Body of pancreas (tissue), 4 donors: ENCODE measurements at places on chromosomes 5 and 9. TPM values are rescaled to one million over a fixed set of nuclear protein-coding genes. Genes with fewer than 3 reads are reported as not detected.
A peak's percentile ranks its signal among the peaks of the same experiment; 100 is the strongest.

DNA sequence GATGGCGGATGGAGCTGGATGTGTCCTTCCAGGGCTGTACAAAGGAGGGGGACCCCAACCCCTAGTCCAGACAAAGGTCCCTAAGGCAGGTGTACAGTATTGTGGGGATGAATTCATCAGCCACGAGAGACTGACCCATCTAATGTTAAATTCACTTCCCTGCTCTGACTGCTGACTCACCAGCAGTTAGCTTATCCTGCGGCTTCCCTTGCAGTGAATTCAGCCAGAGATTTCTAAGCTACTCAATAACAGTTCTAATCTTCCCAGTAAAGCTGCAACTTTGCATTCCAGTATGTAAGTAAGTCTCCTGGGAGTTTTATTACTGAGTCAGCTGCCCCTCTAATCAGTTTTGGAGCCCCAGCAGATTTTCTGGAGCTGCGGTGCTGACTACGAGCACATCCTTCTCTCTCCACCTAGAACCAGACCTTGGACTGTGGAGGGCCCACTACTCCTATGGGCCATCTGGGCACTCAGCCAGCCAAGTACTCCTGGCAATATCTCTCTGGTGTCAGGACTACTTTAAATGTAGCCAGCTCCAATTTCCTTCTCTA lies 16.1 kb downstream of the B4GALT1 start:
- DNase-seq, result peak; percentile 51
- H3K4me1 ChIP-seq, result peaks cover 34% of the 10 kb centered on the region
- H3K36me3 ChIP-seq, result no peaks in the 10 kb centered on the region
- H3K27me3 ChIP-seq, result no peaks in the 10 kb centered on the region
- peak overlapping the region; percentile 13 for H3K27ac ChIP-seq

DNA sequence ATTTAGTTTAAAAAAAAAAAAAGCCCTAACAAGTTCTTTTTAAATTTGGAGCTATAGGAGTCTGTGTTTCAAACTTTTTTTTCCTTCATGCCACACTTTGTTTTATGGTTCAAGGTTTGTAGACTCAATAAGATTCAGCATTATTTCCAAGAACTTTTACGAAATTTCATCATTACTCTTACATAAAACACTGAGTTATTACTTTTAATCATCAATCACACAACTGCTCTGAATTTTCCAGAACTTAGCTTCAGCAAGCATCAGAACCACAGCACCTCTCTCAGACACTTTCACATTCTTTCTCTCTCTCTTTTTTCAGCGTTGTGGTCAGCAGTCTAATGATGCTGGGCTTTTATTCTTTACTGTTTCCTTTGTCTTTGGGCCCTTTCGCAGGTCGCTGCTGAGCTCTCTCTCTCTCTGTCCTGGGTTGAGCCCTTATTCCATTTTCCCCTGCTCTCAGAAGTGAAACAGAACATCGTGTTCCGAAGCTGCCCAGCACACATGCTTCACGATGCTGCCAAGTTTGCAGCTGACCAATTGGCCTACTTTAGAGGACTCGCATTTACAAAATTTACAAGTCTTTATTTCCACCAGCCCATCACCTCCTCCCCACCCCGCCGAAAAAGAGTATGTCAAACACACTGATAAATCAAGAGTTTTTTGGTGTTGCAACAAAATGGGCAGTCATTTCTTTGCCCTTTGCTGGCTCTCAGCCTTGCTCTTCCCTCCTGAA lies 44.6 kb upstream of the PIK3R1 start:
- no peaks in the 10 kb centered on the region for H3K36me3 ChIP-seq
- no peak overlapping the region for H3K4me3 ChIP-seq
- no peaks in the 10 kb centered on the region for H3K4me1 ChIP-seq
- H3K27me3 ChIP-seq, result no peaks in the 10 kb centered on the region
- peak; percentile 60 for DNase-seq

DNA sequence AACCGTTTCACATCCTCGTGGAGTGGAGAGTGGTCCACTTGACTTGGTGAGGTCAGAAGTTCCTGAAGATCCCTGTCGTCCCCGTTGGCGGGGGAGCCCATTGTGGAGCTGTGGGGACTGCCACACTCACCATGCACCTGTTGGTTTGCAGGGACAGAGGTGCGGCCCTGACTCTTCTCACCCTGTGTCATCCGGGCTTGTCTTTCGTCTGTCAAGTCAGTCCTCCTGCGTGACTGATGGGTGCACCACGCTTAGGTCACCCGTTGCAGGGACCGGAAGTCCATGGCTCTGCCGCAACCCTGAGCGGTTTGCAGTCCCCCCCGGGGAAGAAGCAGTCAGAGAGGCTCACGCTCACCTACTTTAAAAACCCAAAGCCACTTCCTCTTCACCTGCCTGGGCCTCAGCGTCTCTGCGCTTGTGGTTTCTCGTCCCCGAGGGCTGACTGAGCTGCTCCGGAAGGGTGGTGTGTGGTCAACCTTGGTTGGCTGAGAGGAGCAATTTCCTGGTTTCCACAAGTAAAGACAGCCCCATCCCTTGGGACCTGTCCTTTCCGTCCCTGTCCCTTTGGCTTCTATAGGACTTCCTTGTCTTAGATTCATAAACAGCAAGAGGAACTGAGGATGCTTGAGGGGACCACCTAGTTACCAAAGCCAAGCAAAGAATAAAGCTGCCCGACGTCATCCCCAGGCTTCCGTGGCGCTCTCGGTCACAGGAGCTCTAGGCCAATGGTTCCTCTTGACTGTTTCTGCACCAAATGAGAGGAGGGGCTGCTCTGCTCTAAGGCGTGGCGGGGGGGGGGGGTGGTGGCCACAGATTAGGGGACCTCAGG lies 53.2 kb downstream of the USP20 start:
- DNase-seq, result peak; percentile 61
- H3K4me3 ChIP-seq, result no peak overlapping the region
- no peak overlapping the region for H3K27ac ChIP-seq
- peaks cover 30% of the 10 kb centered on the region for H3K4me1 ChIP-seq

DNA sequence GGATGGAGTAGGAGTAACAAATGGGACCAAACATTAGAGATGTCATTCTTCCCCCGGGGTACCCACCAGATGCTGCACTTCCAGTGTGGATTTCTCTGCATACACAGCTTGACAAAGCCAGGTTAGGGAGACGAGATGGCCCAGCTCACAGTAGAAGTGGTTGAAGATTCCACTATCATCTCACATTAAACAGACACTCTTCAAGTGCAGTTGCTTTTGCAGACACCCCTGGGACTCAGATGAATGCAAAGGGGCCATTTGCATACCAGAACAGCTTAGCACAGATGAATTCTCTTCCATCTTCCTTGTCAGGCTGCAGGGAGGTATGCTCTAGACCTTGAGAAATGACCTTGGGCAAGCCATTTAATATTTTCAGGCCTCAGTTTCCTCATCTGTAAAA lies 12.6 kb upstream of the C5orf58 start:
- H3K4me3 ChIP-seq, result no peak overlapping the region
- no peaks in the 10 kb centered on the region for H3K36me3 ChIP-seq
- DNase-seq, result no peak
- no peak overlapping the region for H3K27ac ChIP-seq
- no peaks in the 10 kb centered on the region for H3K27me3 ChIP-seq

DNA sequence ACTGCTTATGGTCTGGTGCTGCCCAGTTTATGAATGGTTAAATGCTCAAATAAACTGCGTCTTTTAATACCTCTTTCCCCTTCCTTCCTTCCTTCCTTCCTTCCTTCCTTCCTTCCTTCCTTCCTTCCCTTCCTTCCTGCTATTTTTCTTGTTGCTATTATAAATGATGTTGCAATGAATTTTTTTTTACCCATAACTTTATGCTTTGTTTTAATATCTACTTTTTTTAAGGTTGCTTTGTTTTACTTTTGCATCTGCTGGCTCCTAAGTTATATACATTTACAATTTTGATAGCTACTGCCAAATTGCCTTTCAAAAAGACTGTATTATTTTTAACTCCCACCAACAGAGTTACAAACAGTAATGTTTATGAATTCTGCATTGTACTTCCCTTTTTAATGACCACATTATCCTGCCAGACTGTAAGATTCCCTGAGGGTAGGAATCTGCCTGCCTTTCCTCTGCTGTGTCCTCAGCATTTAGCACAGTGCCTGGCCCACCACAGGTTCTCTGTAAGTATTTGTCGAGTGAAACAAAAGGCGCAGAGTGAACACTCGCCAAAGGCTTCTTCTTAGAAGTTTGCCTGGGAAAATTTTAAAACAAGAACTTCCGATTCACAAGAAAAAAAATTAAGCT lies 36.9 kb downstream of the KIF4B start:
- no peaks in the 10 kb centered on the region for H3K4me1 ChIP-seq
- no peaks in the 10 kb centered on the region for H3K27me3 ChIP-seq
- no peaks in the 10 kb centered on the region for H3K36me3 ChIP-seq
- DNase-seq, result no peak
- no peak overlapping the region for H3K4me3 ChIP-seq
- no peak overlapping the region for H3K27ac ChIP-seq

DNA sequence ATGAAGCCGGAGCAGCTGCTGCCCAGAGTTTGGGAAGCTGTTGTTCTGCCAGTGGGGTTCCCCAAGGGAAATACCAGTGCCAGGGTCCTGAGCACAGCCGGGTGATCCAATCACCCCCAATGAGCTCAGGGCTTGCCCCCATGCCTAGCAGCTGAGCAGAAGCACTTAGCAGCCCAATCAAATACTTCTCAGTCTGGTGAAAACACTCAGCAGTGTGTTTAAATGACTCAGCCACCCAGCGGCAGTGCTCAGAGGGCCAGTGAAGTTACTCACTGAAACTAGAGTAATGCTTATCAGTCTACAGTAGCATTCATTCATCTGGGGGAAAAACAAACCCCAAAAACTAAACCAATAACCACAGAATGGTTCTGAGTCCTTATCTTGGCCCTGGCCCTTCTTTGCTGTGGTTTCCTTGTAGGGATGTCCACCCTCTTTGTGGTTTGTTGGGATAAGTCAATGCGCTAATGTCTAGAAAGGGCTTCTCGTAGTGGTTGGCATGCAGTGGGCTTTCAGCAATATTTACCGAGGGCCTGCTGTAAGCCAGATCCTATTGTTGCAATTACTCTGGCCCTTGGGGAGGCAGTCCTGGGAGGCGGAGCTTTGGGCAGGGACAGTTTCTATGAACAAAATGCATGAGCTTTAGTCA lies 43.1 kb downstream of the LHX2 start:
- H3K4me1 ChIP-seq, result no peaks in the 10 kb centered on the region
- no peak overlapping the region for H3K4me3 ChIP-seq
- H3K36me3 ChIP-seq, result no peaks in the 10 kb centered on the region
- DNase-seq, result no peak
- no peak overlapping the region for H3K27ac ChIP-seq

GRCh38 chr5:66680221-66680620 lies 84.0 kb downstream of the MAST4 start:
- no peaks in the 10 kb centered on the region for H3K27me3 ChIP-seq
- H3K27ac ChIP-seq, result no peak overlapping the region
- no peak overlapping the region for H3K4me3 ChIP-seq
- no peak for DNase-seq

DNA sequence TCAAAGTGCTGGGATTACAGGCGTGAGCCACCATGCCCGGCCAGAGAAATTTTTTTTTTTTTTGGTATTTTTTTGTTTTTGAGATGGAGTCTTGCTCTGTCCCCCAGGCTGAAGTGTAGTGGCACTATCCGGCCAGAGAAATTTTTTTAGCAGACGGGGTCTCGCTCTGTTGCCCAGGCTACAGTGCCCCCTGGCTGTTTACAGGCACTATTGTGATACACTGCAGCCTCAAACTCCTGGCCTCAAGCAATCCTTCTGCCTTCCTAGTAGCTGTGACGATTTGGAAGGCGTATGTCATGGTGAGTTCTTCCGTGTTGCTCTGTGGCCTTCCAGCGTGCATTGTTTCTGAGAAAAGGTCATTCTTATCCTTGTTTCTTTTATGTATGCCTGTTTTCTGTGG lies 47.5 kb downstream of the CNOT6 start:
- no peak for DNase-seq
- H3K27me3 ChIP-seq, result no peaks in the 10 kb centered on the region
- H3K4me3 ChIP-seq, result no peak overlapping the region

DNA sequence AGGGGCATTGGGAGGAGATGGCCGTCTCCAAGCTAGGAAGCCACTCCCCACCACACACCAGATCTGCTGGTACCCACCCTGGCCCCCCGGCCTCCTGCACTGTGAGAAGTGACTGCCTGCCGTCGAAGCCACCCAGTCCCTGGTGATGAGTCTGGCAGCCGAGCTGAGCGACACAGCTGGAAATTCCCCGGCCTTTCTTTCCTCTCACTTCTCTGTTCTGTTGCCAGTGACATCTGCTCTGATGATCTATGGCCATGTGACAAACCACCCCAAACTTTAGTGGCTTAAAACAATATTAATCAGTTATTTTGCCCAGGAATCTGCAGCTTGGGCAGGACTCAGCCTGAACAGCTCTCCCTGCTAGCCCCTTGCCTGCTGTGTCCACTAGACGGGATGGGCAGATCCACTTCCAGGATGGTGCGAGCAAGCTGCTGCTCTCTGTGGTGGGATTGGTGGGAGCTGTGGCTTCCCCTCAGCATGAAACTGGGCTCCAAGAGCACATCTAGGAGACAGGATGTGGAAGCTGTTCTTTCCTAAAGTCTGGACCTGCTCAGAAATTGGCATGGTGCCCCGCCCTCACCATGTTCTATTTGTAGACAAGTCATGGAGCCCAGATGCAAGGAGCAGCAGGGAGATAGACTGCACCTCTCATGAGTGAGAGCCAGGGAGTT lies 211.2 kb downstream of the GADD45G start:
- no peak overlapping the region for H3K4me3 ChIP-seq
- DNase-seq, result peak; percentile 29
- no peak overlapping the region for H3K27ac ChIP-seq
- H3K27me3 ChIP-seq, result no peaks in the 10 kb centered on the region

DNA sequence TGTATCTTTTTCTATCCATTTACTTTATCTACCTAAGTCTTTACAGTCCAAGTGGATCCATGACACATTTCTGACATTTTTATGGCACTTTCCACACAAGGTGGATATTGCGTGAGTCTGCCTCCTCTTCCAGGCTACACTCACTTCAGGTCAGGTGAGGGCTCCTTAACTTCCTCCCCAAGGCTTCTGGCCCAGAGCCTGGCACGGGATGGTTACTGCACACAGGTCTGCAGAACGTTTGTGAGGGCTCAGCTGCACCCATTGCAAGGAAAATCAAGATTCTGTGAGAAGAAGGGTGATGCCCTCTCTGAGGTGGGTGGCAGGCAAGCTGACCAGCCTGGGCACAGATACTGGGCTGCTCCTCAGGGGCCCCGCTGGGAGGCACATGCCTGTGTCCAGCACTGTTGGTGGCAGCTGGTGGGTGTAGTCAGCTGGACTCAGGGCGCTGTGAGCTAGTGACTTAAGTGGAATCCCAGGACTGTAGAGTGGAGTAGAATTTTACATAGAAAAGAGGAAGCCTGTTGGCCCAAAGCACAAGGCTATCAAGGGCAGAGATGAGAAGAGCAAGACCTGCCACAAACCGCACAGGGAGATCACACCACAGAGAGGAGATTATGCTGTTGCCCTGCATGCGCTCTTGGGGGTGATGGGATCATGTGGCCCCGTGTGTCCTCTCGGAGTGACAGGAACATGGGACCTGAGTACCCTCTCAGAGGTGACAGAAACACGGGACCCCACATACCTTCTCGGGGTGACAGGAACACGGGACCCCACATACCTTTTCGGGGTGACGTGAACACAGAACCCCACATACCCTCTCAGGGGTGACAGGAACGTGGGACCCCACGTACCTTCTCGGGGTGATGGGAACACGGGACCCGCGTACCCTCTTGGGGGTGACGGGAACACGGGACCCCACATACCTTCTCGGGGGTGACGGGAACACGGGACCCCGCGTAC lies 21.3 kb downstream of the AHRR start:
- H3K4me1 ChIP-seq, result peaks cover 8% of the 10 kb centered on the region
- H3K4me3 ChIP-seq, result no peak overlapping the region
- no peaks in the 10 kb centered on the region for H3K36me3 ChIP-seq
- H3K27ac ChIP-seq, result no peak overlapping the region
- no peaks in the 10 kb centered on the region for H3K27me3 ChIP-seq

Gene PCDH1
- total RNA-seq, result 24.9 TPM

Gene IL5
- total RNA-seq, result not detected

Gene CFAP77
- total RNA-seq, result not detected

Gene CDH9
- total RNA-seq, result not detected

Gene ADRB2
- total RNA-seq, result 1.6 TPM

Gene NMUR2
- not detected for total RNA-seq

Gene PCA3
- not detected for total RNA-seq
